DMS153 (cell line): ENCODE measurements at places on chromosomes 4 and X.
A peak's percentile ranks its signal among the peaks of the same experiment; 100 is the strongest.

- no peak for DNase-seq
Observed at GRCh38 chr4:74768857-74769525, 25.3 kb downstream of the BTC start.

- DNase-seq: no peak
Observed at GRCh38 chrX:13051529-13052172, 7.2 kb upstream of the FAM9C start.

DNA sequence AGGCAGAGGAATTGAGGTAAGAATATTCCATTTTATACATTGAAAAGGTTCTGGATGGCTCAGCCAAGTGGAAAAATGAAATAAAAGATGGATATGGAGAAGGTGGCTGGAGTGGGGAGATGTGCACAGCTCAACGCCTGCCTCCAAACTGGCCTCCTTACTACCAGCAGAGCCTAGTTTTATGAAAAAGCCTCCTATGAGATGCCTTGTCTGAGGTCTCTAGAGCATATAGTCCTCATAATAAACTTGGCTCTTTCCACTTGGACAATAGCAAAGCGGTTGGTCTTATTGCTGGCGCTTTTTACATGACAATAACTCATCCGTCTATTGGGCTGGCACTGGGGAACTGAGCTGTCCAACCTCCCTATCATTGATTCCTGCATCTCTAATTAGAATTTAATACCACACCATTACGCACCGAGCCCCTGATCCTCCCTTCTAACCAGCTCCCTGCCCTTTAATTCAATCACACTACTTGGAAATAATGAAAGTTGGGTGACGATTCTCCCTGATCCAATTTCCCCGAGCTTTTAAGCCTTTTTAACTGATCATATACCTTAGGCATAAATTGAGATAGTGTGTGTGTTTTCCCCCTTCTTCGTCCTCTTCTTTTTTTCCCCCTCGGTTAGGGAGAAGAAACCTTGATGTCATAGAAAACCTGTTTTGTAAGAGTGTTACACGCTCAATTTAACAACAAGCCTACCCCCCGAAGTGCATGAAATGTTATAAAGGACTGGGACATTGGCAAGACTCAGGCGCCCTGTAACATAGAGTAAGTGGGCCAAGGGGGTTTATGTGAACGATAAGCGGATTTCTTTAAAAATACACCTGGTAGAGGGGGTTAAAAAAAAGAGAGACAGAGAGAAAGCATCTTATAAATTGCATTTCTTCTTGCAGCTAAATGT lies at the start of gene PHOX2B:
TSS of gene PHOX2B (minus strand) at position 155 of the 905 bp plus-strand sequence. CDS start at position 40, 115 bp downstream.
- DNase-seq: no peak

GRCh38 chrX:130053236-130053635 lies 57.1 kb downstream of the ELF4 start:
- no peak for DNase-seq

DNA sequence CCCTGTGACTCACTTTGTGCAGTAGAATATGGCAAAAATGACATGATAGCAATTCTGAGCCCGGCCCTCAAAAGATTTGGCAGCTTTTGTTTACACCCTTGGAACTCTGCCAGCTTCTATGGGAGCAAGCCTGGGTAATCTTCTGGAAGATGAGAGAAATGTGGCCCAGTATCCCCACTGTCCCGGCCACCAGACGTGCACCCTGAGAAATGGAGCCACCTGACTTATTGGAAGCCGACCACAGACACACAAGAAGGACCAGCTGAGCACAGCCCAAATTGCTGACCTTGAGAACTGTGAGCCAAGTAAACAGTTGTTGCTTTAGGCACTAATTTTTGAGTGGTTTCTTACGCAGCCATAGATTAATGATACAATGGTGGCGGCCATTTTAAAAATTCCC lies 197.0 kb downstream of the STIM2 start:
- no peak for DNase-seq

GRCh38 chrX:24190500-24191156 lies 41.1 kb downstream of the ZFX start:
- DNase-seq: no peak

- peak; percentile 21 for DNase-seq
Observed at GRCh38 chrX:153397256-153397960, 3.7 kb downstream of the PNMA6E start.

GRCh38 chr4:48960988-48961635 lies 25.0 kb upstream of the CWH43 start:
- no peak for DNase-seq

DNA sequence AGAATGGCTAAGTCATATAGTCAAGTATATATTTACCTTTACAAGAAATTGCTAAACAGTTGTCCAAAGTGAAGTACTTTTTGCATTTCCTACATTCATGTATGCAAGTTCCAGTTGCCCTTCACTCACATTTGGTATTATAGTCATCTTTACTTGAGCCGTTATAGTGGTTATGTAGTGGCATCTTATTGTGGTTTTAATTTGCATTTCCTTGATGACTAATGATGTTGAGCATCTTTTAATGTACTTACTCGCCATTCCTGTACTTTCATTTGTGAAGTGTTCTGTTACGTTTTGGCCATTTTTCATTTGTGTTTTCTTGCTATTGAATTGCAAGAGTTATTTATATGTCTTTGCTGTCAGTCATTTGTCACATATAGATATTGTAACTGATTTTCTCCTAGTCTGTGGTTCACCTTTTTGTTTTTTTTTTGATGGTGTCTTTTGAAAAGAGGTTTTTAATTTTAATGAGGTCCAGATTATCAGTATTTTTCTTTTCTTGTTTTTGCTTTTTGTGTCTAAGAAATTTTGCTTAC lies 27.6 kb downstream of the ARFIP1 start:
- DNase-seq: no peak

DNA sequence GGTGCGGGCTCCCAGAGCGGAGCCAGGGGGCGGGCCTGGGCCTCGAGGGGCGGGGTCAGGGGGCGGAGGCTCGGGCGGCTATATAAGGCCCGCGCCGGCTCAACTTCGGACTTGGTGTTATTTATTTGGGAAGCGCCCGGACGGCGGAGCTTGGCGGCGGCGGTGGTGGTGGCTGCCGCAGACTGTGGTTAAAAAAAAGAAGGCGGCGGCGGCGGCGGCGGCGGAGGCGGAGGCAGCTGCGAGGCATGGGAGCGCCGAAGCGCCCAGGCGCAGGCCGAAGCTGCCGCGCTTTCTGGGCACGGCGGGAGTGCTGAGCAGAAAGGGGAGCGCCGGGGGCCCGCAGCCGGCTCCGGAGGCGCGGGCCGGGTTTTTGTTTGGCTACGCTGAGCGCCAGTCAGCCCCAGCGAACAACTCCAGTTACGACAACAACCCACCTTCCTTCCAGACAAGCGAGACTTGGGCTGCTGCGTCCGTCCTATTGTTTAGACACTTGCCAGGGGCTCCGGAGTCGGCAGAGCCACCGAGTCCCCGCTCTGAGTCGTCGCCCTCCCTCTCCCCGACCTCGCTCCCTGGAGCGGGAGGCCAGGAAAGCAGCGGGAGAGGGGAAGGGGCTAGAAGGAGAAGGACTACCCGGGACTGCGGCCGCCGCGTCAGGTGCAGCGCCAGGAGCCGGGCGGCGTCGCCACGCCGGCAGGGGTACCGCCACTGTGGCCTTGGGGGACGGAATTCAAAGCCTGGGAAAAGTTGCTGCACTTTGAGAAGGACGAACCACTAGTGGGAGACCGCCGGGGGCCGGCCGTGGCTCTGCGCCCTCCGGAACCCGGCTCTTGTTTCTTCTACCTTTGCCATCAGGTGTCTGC lies at the start of gene SLIT2:
TSS of gene SLIT2 (plus strand) at position 110 of the 860 bp plus-strand sequence. CDS start 1,911 bp downstream, outside the sequence.
- peak; percentile 43 for DNase-seq

- no peak for DNase-seq
Observed at GRCh38 chr4:54675721-54676461, 18.1 kb downstream of the KIT start.

DNA sequence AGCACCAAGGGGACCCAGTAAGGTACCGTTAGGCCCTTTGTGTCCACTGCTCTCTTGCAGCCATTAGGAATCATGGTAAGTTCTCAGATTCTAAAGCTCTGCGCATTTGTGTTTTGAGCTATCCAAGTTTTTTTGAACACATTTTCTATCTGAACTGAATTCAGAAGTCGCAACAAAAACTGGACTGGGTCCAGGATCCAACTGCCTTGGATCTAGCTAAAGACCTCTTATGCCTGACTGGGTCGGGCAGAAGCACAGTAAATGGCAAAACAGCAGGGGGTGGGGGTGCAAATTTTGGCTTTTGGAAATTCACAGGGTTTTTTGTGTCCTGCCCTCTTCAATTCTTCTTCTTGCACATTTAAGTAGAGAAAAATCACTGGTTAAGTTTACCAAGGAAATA lies 30.0 kb downstream of the RCHY1 start:
- no peak for DNase-seq

- DNase-seq: peak; percentile 97
Observed at GRCh38 chr4:140237616-140238350, 83.8 kb upstream of the MAML3 start.

- DNase-seq: no peak
Observed at GRCh38 chrX:7085879-7086278, 61.6 kb upstream of the STS start.

DNA sequence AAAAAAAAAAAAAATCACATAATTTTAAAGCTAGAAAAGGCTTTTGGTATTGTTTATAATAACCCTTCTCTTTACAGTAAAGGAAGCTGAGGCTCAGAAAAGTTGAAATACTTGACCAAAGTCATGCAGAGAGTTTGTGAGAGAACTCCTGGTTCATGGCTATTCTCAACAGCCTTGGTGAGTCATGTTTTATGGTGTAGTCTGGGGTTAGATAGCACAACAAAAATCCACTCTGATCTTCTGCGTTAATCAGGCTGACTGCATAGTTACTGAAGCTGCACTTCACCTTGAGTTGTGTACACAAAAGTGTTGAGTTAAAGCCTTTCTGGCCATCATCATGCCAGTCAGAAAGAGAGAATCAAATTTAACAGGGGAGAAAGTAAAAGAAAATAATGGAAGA lies 19.3 kb upstream of the SFRP2 start:
- no peak for DNase-seq

- DNase-seq: no peak
Observed at GRCh38 chr4:103719105-103719829, 518 bp downstream of the TACR3 start.

- DNase-seq: no peak
Observed at GRCh38 chr4:25449688-25450087, 72.6 kb downstream of the ANAPC4 start.

DNA sequence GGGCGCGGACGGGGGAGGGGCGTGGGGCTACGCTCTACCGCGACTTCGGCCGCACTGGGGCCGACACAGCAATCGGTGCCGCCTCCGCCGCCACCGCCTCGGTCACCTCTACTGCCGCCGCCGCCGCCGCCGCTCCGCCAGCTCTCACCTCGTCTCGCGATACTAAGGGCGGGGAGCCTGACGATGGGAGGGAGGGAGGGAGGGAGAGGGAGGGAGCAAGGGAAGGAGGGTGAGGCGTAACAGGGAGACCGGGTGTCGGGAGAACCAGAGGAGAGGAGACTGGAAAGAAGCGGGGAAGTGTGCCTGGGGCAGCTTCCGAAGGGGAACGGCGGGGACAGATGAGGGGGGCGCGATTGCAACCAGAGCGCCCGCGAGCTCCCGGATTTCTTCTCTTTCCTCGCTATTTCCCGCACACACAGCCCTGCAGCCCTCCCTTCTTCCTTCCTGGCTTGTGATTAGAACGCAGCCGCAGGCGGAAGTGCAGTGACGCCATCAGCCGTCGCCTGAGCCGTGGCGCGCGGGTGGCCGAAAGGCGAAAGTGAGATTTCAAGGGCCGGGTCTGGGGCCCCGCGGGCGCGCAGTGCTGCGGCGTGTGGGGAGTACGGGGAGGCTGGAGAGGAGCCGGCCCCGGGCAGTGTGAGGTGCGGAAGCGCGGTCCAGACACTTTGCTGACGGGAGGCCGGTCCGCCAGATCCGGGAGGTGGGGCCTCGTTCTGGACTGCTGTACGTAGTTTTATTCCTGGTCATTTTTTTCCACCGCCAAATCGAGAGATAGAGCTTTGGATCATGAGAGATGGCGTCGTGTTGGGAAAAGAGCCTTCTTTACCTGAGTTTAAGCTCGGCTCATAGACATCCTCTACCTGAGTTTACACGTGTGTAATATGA lies at the start of gene ANKRD17:
TSS of gene ANKRD17 (minus strand) at position 113 of the 885 bp plus-strand sequence. CDS start 130 bp downstream, outside the sequence.
- peak; percentile 91 for DNase-seq

DNA sequence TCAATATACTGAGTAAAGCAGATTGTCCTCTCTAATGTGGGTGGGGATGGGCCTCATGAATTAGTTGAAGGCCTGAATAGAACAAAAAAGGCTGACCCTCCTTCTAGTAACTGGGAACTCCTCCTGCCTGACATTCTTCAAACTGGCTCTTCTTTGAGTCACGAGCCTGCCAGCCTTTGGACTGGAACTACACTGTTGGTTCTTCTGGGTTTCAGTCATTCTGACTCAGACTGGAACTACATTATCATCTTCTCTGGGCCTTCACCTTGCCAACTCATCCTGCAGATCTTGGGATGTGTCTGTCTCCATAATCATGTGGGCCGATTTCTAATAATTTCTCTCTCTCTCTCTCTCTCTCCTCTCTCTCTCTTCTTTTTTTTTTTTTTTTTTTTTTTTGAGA lies 26.9 kb upstream of the CT47C1 start:
- DNase-seq: no peak

- DNase-seq: no peak
Observed at GRCh38 chr4:77450006-77450405, 155.6 kb upstream of the CXCL13 start.

GRCh38 chr4:37818752-37819151 lies 7.7 kb upstream of the PGM2 start:
- DNase-seq: no peak

DNA sequence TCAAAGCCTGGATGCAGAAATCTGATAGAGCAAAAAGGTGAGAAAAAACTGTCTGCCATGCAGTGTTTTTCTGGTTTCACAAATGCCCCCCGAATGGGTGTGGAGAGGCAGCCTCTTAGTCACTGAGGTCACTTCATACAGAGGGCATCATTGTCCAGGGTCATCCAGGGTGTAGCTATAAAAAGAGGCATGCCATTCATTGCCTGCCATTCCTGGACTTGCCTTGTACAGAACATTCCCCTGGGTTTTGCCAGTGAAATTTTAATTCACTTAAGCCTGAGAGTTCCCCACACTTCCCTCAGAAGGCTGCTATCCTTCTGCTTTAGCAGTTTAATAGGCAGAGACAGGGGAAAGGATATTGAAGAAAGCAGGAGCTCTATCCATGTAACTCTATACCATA lies 230.3 kb downstream of the UNC5C start:
- no peak for DNase-seq

DNA sequence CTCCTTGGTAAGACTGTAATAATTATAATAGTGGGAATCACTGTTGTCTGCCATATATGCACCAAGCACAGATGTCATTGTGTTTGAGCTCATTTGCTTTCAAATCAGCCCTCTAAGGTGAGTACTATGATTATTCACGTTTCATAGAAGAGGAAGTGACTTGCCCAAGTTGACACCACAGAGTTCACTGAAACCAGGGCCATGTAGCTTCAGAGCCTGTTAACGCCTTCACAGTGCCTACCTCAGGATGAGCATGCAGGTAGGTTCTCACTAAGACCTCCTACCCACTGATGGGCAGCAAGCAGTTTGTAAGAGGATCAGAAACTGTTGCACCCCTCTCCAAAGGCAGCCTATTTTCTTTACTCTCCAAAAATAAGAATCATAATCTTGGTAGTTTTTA lies 27.4 kb downstream of the TMPRSS11A start:
- no peak for DNase-seq
